ENCODE measurements at places on chromosomes 16 and 17. TPM values are rescaled to one million over a fixed set of nuclear protein-coding genes. Genes with fewer than 3 reads are reported as not detected.

Gene FHOD1
- 12.1 TPM for total RNA-seq

Gene STAT5A
- 1.7 TPM for total RNA-seq

Gene KCNH6
- total RNA-seq, result not detected

Gene CDT1
- total RNA-seq, result 16.6 TPM

Gene PRR14
- total RNA-seq, result 41.4 TPM

Gene TPSD1
- total RNA-seq, result not detected

Gene HOXB3
- 0.79 TPM for total RNA-seq

Gene SPIRE2
- 3.8 TPM for total RNA-seq

Gene FBXW10
- 0.23 TPM for total RNA-seq

Gene MIS12
- total RNA-seq, result 32.8 TPM

Gene CA5A
- not detected for total RNA-seq

Gene TSPOAP1
- not detected for total RNA-seq

Gene CPNE2
- 9.6 TPM for total RNA-seq

Gene SKAP1
- not detected for total RNA-seq

Gene MYH1
- not detected for total RNA-seq

Gene PRSS21
- 16.4 TPM for total RNA-seq

Gene BLMH
- 28.2 TPM for total RNA-seq

Gene LGALS3BP
- total RNA-seq, result 58.0 TPM

Gene HOXB2
- 3.0 TPM for total RNA-seq

Gene DNAH17
- not detected for total RNA-seq

Gene TUBG2
- 23.4 TPM for total RNA-seq

Gene CD300LG
- not detected for total RNA-seq

Gene CDK10
- 83.4 TPM for total RNA-seq

Gene TAC4
- not detected for total RNA-seq

Gene CCDC78
- total RNA-seq, result 6.0 TPM

Gene ZNF747
- total RNA-seq, result 13.7 TPM

Gene HS3ST3A1
- 10.4 TPM for total RNA-seq

Gene PRR35
- not detected for total RNA-seq

Gene KRTAP9-8
- total RNA-seq, result not detected

Gene KRTAP2-2
- not detected for total RNA-seq

Gene SLC16A13
- total RNA-seq, result 11.1 TPM

Gene SLC38A8
- not detected for total RNA-seq

Gene C17orf67
- total RNA-seq, result 3.5 TPM

Gene DCXR
- 111 TPM for total RNA-seq

Gene TMEM92
- total RNA-seq, result 1.1 TPM

Gene AOC2
- 2.9 TPM for total RNA-seq

Gene SLC52A1
- total RNA-seq, result not detected

Gene GPRC5B
- total RNA-seq, result not detected

Gene IGFALS
- not detected for total RNA-seq

Gene TBX2
- 1.5 TPM for total RNA-seq

Gene SLFN12L
- total RNA-seq, result 0.35 TPM

Gene COPZ2
- not detected for total RNA-seq

Gene TMC5
- total RNA-seq, result 0.16 TPM

Gene HCRT
- not detected for total RNA-seq

Gene DNAI2
- total RNA-seq, result not detected

Gene RRN3
- total RNA-seq, result 39.7 TPM

Measured in MCF 10A (cell line).